ENCODE measurements at places on chromosomes 11 and 22. TPM values are rescaled to one million over a fixed set of nuclear protein-coding genes. Genes with fewer than 3 reads are reported as not detected.
A peak's percentile ranks its signal among the peaks of the same experiment; 100 is the strongest.

DNA sequence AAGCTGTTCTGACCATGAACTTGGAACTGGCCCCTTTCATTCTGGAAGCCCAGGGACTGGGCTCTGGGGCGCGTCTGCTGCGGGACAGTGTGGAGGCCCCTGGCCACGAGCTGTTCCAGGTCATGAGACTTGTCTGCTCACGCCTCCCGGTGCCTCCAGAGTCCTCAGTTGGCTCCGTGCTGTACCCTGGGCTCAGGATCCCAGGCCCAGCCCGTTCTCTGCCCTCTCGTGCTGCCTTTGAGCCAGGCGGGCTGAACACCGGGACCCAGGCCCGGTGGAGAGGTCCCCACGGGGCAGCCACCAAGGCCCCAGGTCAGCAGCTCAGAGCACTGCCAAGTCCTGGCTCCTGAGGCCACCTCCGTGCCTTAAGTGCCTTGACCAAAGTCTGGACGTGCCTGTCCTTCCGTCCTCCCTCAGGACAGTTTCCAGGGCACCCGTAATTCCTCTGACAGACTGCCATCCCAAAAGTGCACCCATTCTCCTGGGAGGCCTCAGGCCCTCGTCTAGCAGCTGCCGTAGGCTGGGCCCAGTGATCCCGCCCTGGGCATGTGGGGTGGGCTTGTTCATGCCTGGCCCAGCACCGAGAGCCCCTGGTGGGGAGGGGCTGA, 36.3 kb upstream of the PPARA start:
- no peak for DNase-seq

DNA sequence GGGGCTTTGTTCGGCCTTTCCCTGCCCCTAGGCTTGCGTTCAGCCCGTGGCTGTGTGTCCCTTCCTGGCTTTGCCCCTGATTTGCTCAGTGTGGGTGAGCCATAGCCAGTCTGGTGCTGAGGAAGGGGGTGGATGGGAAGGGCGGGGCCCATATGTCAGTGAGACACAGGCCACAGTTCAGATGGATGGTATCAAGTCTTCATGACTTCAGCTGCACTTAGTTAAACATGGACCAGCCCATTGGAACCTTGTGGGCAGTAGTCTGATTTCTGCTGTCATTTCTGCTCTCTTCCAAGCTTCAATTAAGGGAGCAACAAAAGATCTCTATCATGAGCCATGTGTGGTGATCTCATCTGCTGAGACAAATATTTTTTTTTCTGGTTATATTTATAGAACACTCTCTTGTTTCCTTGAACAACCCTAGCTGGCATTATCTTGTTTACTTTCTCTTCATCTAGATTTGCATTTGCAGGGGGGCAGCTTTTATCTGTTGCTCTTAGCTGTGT, 21.6 kb upstream of the PEX26 start:
- peak; percentile 62 for DNase-seq

DNA sequence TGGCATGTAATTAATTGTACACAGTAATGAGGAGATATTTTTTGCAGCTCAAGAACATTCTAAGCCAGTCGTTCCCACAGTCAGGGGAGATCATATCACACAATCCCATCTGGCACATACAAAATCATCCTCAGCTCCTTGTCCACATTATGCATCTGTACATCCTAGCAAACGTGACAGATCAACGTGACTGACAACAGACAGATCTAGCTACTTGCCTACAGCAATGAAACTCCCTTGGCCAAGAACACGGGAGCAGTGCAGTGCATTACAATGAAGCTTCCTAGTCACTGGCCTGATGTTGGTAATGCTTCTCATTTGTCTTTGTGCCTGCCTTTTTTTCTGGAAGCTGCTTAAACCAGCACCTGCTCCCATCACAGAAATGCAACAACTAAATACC, 24.5 kb upstream of the GUCY1A2 start:
- no peak for DNase-seq

DNA sequence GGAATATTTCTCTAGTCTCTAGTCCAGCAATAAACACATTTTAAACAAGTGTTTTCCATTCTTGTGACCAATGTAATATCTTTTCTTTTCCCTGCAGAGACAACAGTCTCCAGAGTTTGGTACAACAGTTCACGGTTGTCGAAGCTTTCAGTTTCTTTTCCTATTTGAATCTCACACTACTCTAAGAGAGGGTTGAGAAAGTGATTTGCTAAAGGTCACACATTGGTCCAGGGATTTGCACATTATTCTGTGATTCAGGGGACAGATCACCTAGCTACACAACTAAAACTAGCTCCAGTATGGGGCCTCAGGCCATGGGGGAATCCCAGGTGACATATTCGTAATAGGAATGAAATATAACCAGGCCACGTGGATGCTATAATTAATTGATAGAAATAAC, 132.5 kb downstream of the HIPK3 start:
- no peak for DNase-seq

GRCh38 chr11:121587182-121587581, 134.4 kb upstream of the SORL1-AS1 start:
- no peak for DNase-seq

The SCO2 gene
- total RNA-seq, result 0.59 TPM

DNA sequence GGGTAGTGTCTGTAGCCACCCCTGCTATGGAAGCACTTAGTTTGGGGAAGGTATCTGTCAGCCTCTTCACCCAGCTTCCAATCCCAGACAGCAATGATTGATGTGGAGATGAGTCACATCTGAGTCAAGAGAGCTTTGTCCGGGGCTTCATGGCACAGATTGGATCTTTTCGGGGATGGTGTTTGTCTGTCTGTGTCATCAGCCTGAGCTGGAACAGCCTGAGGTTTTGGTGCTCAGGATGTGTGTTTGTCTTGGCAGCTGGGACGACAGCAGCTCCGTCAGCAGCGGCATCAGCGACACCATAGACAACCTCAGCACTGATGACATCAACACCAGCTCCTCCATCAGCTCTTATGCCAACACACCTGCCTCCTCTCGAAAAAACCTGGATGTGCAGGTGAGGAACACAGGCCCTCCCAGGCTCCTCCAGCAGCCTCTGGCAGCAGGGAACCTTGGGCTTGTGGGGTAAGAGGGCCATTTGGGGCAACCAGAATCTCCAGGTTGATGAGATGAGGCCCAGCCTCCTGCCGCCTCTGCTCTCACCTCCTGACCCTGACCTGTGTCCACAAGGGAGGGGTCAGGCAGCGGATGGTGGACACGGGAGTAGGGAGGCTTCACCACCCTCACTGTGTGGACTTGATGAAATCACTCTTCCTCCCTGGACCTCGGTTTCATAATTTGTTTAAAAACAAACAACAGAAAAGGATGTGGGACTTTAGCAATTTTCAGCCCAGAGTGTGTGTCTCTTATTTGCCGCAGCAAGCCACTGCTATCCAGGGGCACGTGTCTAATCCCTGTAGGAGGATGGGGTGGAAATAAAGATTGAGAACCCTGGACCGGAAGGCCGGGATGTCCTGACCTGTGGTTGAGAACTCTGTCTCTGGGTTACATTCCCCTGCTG, 124.3 kb downstream of the DBX1 start:
- no peak for DNase-seq

The POU2AF2 gene
- not detected for total RNA-seq

- no peak for DNase-seq
Observed at GRCh38 chr11:57544566-57544965, 7.2 kb downstream of the SMTNL1 start.

DNA sequence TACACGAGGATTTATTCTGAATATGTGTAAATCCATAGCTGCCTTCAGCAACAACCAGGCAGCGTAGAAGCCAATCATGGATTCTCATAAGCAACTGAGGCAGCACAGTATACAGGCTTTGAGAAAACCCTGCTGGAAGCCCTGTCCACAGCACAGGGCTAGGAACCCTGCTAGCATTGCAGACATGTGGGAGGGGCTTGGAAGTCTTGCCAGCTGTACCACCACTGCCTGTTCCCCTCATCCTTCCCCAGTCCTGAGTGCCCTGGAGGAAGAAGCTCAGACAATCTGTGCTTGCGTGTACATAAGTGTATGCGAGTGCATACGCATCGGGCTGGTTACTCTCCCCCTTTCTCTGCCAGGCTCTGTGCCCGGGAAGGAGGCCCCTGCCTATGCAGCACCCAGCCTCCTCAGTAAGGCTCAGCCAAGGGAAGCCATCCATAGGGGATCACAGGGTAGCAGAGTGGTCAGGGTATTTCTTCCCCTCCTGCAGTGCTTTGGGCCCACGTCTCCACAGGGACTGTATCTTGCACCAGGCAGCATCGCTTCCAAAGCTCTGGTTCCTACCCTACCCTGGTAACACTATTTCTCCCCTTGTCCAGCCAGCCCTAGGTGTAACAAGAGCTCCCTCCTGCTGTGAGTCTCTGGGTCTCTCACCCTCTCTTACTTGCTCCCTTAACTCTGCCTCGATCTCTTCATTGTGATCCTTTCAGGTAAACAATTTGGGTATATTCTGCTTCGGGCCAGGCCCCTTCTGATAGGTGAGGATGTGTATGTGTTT, 90.5 kb downstream of the GALNT18 start:
- no peak for DNase-seq

The OR51B4 gene
- total RNA-seq, result not detected

DNA sequence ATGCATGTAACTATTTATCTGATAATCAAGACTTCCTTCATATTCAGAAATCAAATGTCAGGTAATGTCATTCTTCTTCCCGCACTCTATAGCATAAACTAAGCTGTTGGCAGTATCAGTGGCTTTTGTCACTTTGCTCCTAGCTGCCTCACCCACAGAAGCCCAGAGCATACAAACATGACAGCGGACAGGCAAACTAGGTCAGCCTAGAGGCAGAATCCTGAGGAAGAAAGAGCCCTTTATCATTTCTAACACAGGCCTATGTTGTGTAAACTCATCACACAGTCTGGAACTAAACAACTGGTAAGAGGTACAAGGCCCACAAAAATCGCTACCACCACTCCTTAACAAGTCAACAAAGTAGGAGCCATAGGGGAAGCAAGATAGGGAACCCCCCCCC, 21.0 kb downstream of the GUCY1A2 start:
- DNase-seq, result no peak

GRCh38 chr11:75767793-75768111, 826 bp upstream of the DGAT2 start:
- no peak for DNase-seq

DNA sequence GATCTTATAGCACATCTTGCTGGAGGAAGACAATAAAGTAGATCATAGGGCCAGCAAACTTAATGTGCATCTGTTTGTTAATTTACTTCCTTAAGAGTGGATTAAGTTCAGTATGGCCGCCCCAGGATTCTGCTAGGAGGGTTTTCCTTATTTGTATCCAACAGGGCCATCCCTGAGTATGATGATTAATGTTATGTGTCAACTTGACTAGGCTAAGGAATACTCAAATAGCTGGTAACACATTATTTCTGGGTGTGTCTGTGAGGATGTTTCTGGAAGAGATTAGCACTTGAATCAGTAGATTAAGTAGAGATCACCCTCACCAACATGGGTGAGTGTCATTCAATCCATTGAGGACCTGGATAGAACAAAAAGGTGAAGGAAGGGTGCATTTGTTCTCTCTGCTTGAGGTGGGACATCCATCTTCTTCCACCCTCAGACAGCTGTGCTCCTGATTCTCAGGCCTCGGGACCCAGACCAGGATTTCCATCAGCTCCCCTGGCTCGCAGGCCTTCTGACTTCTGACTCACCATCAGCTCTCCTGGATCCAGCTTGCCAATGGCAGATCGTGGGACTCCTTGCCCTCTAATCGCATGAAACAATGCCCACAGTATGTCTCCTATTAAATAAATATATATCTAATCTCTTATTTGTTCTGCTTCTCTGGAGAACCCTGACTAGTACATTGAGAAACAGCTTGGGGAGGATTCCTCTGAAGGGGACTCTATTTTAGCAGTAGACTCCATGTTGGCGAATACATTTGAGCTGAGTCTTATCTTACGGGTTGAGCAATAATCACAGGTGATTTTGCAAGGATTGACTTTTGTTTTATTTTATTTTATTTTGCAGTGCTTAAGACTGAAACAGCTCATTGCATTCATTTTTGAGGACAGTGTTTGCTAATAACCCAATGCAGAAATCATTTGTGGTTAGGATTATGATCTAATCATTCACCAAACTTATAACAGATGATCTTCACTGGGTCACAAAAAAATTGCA, 9.0 kb upstream of the ZBTB44 start:
- no peak for DNase-seq

The GVQW3 gene
- total RNA-seq, result 5.2 TPM

DNA sequence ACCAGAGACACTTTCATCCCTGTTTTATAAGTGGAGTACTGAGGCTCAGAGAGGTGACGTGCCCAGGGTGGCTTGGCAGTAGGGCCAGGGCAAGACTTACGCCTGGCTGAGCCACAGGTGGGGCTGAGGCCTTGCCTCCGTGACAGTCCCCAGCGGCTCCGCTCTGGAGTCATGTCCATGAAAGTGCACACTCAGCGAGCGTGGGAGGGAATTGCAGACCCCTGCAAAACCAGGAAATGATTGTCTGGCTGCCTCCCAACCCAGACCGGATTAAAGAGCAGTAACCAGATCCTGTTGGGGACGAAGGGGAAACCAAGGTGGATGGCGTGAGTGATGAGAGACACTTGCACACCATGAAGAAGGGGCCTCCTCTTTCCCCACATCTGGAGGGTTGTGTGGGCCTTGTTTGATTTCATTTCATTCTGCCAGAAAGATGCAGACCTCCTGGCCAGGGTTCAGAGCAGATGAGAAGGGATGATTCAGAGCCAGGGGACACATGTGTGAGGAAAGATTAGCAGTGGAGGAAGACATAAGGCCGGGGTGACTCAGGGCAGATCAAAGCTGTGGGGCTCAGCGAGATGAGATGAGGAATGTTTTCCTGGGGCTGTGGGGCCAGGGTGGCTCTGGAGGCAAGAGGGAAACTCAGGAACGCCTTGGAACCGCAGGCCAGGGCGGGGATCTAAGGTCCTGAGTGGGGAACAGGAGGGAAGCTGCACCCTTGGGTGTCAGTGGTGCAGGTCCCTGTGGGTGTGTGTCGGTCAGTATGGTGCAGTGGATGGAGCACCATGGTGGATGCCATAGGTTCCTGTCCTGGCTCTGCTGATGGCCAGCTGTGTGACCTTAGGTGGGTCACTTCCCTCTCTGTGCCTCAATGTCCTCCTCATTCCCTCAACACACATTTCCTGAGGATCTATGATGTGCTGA, 29.9 kb upstream of the LRRC32 start:
- DNase-seq, result peak; percentile 88

The PDE2A gene
- 12.3 TPM for total RNA-seq

- no peak for DNase-seq
Observed at GRCh38 chr11:131884461-131885073, 514.2 kb downstream of the NTM start.

GRCh38 chr22:27713461-27713860, 88.1 kb downstream of the MN1 start:
- no peak for DNase-seq

The AP1B1 gene
- 27.0 TPM for total RNA-seq

GRCh38 chr11:65879617-65880016, at the start of gene CTSW:
Gene CTSW (plus strand): TSS chr11:65879837. CDS start chr11:65879855, 18 bp downstream.
- DNase-seq, result no peak

DNA sequence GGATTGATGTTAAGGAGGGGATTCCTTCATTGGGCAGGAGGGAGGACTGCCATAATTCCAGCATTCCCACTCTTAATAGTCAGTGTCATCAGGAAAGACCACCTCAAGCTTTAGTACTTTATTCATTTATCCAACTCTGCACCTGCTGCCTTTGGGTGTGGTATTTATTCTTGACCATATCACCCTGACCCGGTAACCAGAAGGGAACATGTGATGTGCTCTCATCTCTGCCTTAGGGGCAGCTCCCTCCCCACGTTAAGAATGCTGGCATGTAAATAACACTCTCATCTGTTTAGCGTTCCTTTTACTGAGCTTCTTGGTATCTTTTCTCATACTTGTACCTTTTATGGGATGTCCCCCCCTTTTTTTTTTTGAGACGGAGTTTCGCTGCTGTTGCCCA, 7.7 kb downstream of the CAT start:
- no peak for DNase-seq
